ENCODE measurements at places on chromosomes 1 and 21.
A peak's percentile ranks its signal among the peaks of the same experiment; 100 is the strongest.

DNA sequence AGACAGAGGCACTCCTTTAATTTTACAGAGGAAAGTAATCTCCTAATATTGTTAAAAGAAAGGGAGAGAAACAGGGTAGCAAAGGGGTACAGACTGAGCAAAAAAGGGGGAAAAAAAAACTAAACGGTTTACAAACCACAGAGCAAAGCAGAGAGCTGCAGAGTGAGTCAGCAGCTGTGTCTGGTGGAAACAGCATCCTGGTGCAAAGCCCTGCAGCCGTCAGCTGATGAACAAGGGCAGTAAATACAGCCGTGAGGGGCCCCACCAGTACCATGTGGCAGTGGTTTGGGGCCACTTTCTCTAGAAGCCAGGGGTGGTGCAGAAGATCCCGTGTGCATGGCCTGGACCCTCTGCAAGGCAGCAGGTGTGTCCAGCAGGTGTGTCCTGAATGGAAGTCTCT is 111.3 kb downstream of the ERG start:
- DNase-seq, result no peak

DNA sequence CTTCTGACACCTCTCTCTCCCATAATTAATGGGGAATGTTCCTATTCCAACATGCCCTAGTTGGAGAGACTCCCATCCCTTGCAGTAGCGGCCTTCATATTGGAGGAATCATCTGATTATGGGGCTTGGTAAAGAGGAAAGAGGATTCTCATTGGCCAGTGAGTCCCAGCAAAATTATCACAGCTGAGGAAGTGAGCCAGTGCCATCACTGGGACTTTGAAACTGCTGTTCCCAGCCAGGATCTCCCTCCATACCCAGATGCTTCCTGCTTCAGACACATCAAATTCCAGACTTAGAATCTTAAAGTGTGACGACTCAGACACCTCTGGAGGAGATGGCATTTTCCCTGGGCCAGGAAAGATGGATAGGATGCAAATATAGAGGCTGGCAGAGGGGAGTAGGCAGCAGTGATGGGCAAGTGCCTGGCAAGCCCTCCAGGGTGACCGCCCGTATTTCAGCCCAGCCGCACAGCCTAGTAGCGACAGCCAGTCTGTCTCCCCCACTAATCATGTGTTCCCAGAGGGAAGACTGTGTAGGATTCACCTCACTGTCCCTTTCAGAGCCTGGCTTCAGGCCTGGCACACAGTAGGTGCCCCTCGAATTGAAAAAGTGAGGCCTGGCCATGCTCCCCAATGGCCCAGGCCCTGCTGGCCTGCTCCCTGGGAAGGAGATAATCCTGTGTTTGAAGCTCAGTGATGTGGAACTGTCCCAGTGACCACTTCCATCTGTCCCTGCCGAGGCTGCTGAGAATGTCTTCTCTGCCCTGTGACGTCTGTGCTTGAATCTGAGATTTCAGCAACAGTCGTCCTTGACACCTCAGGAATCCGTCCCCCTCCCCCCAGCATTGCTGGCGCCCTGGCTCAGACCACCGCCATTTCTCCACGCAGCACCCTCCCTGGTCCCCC is 41.2 kb upstream of the MAGOH start:
- DNase-seq, result no peak

DNA sequence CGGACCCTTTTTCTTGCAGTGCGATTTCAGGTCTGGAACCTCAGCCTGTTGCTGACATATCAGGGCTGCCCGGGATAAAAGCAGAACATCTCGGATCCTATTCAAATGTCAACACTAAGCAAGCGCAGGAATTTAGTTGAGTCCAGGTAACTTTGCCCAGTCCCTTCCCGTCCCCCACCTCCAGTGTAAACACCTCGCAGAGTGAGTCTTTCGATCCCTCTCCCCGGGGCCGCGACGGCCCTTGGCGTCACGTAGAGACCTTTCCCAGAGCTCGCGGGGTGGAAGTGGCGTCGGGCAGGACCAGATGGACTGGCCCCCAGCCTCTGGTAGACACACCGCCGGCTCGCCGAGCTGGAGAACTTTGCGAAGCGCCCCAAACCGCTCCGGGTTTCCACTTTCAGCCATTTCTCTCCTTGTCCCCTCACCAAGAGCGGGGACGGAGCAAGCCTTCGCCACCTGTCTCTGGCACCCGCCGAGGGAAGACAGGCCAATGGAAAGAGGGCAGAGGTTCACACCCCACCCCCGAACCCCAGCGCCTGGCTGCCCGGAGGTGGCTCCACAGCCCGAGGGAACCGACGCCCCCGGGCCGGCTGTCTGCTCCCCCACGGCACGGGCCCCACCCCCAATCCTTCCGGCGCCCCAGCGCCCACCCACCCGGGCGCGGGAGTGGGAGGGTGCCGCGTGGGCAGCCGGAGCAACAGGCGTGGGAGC is 570 bp downstream of the KCND3 start:
- peak; percentile 59 for DNase-seq

DNA sequence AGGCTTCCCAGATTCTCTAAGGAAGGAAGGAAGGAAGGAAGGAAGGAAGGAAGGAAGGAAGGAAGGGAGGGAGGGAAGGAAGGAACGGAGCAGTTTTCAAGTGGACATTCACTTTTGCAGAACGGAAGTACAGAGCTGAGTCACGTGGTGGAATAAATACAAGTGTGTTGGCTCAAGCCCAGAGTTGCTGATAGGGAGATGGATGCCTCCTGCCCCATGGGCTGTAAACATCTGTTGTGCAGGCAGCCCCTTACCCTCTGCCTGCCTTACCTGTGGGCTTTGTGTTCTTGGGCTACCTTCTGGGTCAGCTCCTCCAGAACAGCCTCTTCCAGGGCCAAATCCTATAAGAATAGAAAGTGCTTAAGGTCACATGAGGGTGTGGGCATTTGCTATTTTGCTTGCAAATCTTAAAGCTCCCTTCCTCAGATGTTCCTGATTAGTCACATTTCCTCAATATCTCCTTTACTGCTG is 121.7 kb downstream of the SMYD2 start:
- no peak for DNase-seq

DNA sequence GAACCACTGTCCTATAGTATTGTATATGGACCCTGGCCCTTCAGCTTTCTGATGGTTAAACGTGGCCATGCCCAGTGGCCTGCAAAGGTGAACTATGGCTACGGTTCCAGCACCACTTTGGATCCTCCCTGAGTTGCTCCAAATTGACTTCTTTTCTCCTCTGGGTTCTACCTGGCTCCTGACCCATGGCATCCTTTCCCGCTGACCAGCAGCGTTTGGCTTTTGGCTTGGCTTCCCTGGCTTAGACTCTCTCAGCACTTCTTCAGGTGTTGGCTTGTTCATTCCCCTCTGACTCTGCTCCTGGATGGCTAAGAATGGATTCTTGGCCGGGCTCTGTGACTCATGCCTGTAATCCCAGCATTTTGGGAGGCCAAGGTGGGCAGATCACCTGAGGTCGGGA is 152.9 kb downstream of the CNIH3 start:
- no peak for DNase-seq

DNA sequence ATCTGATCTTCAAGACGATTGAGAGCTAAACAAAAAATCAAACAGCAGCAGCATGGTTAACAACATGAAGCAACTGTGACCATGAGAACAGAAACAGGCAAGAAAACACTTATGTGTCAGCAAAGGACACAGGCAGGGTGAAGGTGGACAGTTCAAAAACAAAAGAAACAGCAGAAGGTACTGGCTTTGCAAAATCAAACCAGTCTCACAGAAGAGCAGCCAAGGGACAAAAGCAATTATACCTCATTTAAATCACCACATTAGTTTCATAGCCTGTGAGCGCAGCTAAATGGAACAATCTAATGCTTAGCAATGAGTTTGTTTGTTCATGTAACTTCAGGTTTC is 59.1 kb downstream of the CAPN2 start:
- DNase-seq, result peak; percentile 73

DNA sequence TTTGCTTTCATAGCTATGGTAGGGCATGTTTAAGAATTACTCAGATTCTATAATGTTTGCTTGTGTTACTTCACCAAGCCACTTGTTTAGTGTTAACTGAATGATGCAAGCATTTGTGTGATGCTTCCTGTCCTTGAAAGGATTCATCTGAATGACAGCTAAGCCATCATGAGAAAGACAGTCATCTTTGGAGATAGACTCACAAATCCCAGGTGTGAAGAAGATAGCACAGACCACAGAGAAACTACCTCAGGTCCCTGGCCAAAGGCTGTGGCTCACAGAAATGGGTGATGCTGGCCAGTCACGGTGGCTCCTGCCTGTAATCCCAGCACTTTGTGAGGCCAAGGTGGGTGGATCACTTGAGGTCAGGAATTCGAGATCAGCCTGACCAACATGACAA is 321.4 kb downstream of the DPYD start:
- DNase-seq, result no peak

DNA sequence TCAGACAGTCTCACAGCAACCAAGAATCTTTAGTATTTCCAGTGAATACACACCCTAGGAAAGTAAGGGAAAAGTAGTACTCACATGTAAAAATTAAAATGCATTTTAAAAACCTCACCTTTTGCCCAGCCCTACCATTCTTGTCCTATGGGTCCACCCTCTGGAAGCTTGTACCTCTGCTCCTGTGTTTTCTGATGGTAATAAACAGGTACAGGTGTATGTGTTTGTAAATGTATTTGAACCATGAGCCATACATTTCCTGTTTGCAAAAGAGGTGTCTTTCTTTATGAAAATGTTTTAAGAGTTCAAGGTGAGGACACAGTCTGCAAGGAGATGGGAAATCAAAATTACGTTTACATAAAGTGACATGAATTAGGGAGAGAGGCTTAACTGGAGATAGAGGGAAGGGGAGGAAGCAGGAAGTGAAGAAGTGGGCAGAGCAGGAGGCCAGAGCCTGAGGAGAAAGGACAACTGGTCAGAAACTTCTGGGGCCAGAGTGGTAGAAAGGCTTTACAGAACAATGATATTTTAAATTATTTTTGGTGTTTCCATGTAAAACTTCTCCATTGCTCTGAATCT is 52.0 kb upstream of the IVNS1ABP start:
- no peak for DNase-seq

DNA sequence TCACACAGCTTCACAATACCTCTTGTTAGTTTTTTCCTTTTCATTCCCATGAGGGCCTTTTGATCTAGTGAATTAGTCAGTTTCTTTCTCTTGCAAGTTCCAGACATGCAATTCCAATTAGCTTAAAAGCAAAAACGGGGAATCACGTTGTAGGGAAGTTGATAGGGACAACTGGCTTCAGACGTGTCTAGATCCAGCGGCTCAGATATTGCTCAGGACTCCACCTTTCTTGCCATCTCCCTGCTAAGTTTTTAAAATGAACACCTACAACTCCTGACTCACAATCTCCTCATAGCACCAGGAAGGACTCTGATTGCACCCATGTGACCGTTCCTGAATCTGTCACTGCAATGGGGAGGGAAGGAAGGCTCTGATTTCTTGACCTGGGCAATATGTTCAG is 63.8 kb upstream of the ARHGAP29 start:
- no peak for DNase-seq

GRCh38 chr21:46142582-46143473 is 12.6 kb downstream of the FTCD start:
- DNase-seq, result no peak

Measured in NCI-H146 (cell line).